ENCODE measurements at places on chromosomes 16 and 17.

- no peak for DNase-seq
Measured at GRCh38 chr16:80337786-80338185, 203.0 kb upstream of the DYNLRB2 start.

- DNase-seq = no peak
Measured at GRCh38 chr16:10408824-10409381, 23.0 kb downstream of the ATF7IP2 start.

DNA sequence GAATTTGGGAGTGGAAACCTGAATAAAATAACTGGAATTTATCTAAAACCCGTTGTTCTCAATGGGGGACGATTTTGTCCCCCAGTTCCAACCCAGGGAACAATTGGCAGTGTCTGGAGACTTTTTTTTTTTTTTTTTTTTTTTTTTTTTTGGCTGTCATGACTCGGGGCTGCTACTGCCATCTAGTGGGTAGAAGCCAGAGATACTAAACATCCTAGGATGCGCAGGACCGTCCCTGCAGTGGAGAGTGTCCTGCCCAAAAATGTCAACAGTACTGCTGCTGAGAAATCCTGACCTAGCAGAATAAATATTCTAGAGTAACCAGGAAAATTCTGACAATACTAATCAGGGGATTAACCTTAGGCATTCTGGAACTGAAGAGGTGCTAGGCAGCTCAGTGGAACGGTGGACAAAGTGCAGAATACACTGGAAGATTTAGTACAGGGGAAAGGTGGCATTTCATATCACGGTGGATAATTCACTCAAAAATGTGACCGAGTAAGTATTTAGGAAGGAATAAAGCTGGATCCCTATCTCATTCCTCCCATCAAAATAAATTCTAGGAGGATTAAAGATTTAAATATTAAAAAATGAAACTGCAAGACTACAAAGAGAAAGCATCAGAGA is 107.6 kb downstream of the SPECC1 start:
- peak; percentile 70 for DNase-seq

DNA sequence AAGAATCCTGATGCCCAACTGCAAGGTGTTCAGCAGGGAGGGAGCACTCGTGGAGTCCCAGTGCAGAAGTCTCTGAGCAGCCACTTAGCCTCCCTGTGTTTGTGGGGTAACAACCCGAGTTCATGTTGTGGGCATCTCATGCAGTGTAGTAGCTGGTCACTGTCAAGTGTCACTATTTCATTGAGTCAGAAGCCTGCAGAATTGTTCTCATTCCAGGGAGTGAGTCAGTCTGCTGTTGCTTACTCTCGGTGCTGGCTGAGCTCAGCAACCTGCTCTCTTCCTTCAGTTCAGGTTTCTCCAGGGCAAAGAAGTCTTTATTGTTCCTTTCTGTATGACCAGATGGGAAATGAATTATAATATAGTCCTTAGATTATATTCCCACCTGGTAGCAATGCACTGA is 24.1 kb downstream of the HMOX2 start:
- peak; percentile 90 for DNase-seq

- DNase-seq = peak; percentile 45
Measured at GRCh38 chr17:75390982-75391381, 14.5 kb downstream of the GRB2 start.

DNA sequence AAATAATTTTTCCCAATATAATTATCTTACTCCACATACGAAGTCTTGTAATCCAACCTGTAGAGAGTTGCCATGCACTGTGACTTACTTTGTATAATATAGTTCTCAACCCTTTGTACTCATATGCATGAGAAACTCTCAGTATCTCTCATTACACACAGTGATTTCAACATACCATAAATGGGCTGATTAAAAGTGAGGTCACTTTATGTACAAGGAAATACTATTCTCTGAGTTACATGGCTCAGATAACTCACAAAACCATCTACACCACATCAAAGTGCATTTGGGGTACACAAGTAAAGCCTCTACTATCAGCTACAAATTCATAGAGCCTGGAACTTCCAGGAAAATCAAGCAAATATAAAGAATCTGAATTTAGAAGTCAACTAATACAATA is 27.9 kb downstream of the SLFN12 start:
- DNase-seq = no peak

DNA sequence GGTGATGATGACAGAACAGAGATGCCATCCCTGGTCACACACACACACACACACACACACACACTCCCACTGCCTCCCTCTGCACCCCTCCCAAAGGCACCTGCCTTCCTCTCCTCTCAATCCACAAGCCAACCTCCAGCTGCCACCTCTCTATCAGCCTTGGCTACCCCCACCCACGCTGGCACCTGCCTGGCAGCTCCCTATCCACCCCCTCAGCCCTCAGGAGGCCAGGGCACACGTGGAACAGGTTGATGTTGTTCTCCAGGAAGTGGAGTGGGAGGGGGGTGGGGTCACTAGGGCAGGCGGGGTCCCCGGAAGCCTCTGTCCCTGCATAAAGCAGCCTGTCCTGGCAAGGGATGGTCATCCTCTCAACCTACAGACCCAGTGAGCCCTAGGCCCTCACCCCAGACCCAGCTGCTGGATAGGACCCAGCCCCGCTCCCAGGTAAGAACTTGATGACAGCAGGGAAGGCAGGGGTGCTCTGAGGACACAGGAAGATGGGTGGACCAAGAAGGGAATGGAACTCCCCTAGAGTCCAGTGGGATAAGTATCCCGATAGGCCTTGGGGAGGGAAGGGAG is at the start of gene GSDMA:
Gene GSDMA, plus strand, starts transcription at position 363 of the 579 bp plus-strand sequence. CDS start 2,684 bp downstream, outside the sequence.
- no peak for DNase-seq

GRCh38 chr16:83338941-83339340 is 468.8 kb upstream of the HSBP1 start:
- peak; percentile 49 for DNase-seq

DNA sequence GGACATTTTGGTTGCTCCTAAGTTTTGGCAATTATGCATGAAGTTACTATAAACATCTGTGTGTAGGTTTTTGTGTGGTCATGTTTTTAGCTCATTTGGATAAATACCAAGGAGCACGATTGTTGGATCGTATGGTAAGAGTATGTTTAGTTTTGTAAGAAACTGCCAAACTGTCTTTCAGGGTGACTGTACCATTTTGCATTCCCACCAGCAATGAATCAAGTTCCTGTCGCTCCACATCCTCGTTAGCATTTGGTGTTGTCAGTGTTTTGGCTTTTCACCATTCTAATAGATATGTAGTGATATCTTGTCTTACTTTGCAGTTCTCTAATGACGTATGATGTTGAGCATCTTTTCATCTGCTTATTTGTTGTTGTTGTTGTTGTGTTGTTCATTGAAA is 20.2 kb downstream of the TENT4B start:
- DNase-seq = peak; percentile 53

DNA sequence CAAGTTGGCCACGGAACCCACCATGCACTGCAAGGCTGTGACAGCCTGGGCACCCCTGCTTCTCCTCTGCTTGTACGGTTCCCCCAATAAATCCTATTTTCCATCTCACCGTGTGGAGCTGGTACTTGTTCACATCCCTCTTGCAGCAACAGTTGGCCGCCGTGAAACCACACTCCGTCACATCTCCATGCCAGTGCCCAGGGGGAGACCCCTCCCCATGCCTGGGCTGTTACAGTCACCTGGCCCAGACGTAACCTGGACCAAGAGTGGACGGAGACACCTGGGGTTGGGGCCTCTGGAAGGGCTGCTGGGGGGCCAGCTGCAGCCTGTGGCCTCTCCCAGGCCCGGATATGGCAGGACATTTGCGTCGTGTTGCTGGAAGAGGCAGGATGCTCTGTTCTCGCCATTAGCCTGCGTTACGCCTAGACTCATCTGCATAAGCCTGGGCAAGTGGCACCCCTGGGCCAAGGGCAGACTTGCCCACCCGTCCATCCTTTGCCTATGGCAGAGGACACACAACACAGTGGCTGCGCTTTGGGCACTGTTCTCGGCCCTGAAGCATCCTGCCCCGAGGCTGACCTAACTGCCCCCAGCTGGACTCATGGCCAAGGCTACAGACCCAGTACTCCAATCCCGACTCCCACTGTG is 14.2 kb upstream of the KREMEN2 start:
- no peak for DNase-seq

DNA sequence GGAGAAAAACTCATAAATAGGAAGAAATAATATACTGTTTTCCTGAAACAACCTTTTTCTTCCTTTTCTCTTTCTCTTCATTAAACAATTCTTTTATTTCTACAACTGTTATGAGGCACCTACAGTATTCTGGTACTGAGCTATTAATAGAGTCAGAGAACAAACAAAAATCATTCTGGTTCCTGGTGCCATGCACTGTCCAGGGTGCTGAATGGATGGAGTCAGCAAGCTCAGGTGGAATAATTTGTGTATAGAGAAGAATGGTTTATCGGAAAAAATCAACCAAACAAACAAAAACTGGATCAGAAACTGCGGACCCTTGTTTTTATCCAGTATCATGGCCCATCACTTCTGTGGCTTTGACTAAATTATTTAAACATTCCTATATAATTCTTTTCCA is 430.3 kb upstream of the GOT2 start:
- peak; percentile 2 for DNase-seq

GRCh38 chr16:9596788-9597187 is 505.3 kb downstream of the HAPSTR1 start:
- no peak for DNase-seq

DNA sequence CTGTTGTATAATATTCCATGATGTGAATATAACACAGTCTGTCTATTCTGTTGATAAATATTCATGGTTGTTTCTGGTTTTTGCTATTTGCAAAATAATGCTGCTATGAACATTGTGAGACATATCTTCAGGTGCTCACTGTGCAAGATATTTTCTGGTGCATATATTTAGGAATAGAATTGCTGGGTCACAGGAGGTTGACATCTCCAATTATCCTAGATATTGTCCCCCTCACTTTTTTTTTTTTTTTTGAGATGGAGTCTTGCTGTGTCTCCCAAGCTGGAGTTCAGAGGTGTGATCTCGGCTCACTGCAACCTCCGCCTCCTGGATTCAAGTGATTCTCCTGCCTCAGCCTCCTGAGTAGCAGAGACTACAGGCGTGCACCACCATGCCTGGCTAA is 14.5 kb upstream of the MYO18A start:
- no peak for DNase-seq

DNA sequence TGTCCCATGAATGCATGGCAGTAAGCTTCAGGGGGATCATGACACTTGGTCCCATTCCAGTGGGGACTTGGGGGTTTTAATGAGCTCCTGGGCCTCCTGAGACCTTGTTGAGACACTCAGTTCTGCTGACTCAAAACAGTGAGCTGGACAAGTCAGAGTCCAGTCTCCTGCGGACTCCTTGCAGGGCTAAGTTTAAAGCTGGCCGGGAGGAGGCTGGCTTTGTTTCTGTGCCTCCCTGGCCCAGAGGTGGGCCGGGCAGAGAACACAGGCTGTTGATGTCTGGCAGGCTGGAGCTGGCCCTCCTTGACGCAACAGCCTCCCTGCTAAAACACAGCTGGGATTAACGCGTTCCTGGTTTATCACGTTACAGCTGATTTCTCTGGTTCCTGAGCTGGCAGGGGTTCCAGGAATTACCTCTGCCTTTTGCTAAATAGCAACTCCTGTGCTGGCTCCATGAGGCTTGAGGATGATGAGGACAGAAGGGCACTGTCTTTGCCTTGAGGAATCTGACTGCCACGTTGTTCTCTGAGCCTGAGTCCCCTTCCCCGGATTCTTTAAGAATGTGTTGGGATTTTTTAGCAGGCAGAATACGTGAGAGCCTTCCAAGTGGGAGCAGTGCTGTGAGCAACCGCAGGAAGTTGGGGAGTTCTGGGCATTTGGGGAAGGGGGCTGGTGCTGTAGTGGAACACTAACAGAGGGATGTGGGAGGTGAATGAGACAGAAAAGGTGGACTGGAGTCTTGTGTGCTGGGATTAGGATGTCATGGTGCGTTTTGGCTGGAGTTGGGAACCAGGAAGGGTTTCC is 2.0 kb downstream of the GPT2 start:
- DNase-seq = peak; percentile 7

All from EH (cell line).